Activated CD4-positive, CD25-positive, alpha-beta regulatory T cell treated with anti-CD3 and anti-CD28 coated beads, Interleukin-2, amount 50 U/mL, for 16 hours (primary cell): ENCODE measurements at places on chromosomes 16 and 17.

DNA sequence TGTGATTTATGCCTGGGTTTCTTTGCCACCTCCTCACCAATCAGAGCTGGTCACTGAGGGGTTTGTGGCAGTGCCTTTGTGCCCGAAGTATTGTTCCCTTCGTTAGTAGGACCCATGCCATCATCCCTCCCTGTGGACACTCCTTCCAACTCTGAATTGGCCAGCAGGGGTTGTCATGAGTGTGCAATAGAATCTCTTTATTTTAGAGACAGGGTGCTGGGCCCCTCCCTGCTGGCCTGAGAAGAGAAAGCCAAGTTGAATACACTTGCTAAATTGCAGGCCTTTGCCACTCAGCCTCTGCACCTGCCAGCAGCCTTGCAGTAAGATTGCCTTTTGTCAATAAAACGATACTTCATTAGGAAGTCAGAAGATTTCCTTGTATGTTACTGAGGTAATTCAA is 40.7 kb upstream of the SLC12A3 start:
- DNase-seq = no peak

- no peak for DNase-seq
These were observed 35.3 kb downstream of the HIC1 start for GRCh38 chr17:2090210-2090641.

GRCh38 chr16:25176136-25176535 is 40.6 kb upstream of the AQP8 start:
- DNase-seq = no peak

- DNase-seq = peak; percentile 26
These were observed 60.4 kb downstream of the NOG start for GRCh38 chr17:56653877-56654276.

- no peak for DNase-seq
These were observed 3.8 kb downstream of the SULT1A2 start for GRCh38 chr16:28592979-28593553.

GRCh38 chr16:65967376-65967775 is 399.1 kb upstream of the CDH5 start:
- DNase-seq = no peak

- no peak for DNase-seq
These were observed 5.6 kb upstream of the CXCL16 start for GRCh38 chr17:4744999-4745969.

- DNase-seq = no peak
These were observed at the start of gene CCL11 for GRCh38 chr17:34285286-34285792. Gene CCL11 (plus strand): TSS chr17:34285742. CDS start chr17:34285809, 67 bp downstream.

DNA sequence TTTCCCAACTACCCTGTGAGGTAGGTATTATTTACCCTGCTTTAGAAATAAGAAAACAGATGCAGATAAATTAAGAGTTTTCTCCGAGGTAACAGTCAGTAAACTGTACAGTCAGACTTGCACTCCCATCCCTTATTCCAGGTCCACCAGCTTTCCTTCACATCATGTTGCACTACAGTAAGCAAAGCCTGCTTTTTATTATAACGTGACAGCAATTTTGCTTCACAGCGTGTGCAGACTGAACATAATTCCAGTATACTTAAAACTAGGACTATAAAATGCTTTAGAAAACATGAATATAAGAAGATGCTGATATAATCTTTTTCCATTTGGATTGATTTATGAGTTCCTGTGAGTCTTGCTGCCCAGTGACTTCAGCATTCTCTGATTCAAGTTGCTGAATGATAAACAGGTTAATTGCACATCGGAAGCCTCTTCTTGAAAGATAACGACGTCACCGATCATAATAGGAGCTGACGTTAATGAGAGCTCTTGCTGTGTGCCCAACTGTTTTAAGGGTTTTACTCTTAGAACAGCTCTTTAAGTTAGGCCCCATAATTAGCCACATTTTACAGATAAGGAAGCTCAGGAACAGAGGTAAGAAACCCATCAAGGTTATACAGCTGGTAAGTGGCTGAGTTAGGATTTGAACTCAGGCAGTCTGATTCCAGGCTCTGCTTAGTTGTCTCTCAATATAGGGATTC is 1.4 kb downstream of the LIG3 start:
- no peak for DNase-seq

- DNase-seq = no peak
These were observed 1265.1 kb downstream of the CDH8 start for GRCh38 chr16:60771138-60771537.

- DNase-seq = no peak
These were observed 3.4 kb downstream of the SGCA start for GRCh38 chr17:50169121-50169764.

- DNase-seq = no peak
These were observed 46.9 kb upstream of the DLX4 start for GRCh38 chr17:49922095-49922494.

DNA sequence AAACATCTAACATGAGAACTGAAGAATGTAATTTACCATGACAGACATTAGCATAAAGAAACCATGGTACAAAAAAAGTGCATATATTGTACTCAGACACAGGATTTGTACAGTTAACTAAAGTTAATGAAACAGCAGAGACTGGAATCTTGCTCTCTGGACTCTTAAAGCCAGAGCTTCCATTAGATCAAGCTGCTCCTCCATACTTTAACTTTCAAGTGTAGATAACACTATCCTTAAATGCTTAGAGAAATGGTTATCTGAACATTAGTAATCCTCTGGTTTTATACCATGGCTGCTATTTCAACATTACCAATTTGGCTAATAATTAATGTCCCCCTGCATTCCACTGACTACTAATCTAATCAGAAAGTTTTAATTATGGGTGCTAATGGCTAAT is 3.1 kb downstream of the NUDT21 start:
- no peak for DNase-seq

DNA sequence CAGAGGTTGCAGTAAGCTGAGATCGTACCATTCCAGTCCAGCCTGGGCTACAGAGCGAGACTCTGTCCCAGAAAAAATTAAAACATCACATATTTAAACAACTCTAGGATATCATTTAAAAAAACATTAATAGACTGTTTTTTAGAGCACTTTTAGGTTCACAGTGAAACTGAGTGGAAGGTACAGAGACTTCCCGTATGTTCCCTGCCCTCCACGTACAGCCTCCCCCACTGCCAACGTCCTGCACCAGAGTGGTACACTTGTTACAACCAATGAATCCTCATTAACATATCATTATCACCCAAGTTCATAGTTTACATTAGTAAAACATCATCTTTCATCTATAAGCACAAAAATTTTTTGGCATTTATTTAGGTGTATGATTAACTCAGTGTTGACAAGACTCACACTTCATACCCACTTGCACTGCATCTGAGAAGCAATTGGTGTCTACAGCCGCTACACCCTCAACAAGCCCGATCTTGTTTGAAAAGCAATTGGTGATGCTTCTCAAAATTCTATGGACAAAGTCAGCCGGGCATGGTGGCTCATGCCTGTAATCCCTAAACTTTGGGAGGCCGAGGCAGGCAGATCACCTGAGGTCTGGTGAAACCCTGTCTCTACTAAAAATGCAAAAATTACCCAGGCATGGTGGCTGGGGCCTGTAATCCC is 39.9 kb upstream of the STH start:
- no peak for DNase-seq

- no peak for DNase-seq
These were observed 43.1 kb downstream of the ARSG start for GRCh38 chr17:68334393-68334792.

- DNase-seq = peak; percentile 31
These were observed 986 bp downstream of the HAPSTR1 start for GRCh38 chr16:9092282-9092977.

DNA sequence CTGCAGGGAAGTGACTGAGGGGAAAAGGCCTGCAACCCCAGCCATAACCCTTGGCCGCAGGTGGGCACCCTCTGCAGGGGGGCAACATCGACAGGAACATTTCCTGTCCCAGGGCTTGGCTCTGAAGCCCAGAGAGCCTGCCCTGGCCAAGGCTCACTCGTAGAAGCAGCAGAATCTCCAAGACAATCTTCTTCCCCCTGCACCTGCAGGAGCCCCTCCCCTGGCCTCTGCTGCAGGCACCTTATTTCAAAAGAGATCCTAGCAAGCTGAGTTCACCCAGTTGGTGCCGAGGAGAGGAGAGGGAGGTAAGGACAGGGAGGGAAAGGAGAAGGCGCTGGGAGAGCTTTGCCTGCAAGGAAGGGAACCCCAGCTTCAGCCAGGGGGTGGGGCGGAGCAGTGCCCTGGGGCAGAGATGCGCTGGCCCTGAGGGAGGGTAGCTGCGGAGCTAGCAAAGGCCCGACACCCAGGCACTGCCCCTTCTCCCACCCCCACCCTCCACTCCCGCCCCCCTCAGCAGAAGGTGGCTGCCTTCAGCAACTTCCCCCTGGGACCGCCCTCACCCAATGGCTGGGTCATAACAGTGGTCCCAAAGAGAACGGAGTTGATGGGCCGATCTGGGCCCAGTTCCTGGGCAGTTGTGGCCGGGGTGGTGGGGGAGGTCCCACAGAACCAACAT is 104.3 kb upstream of the TNRC6C start:
- no peak for DNase-seq

DNA sequence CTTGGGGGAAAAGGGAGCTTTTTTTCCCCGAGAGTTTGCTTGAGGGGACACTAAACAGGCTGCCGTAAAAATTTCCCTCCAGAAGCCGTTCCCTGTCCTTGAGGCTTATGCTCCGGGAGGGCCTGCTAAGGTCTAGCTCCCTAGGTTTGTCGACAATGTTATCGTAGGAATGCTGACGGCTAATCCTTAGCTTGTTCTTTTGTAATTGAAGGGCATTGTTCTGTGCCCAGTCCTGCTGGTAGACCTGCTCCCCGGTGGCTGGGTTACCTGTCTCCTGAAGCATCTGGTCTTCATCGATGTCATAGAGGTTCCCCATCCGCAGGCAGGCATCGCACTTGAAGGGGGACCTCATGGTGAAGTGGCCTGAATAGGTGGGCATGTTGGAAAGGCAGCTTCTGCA is 418.7 kb downstream of the GRIN2A start:
- no peak for DNase-seq

DNA sequence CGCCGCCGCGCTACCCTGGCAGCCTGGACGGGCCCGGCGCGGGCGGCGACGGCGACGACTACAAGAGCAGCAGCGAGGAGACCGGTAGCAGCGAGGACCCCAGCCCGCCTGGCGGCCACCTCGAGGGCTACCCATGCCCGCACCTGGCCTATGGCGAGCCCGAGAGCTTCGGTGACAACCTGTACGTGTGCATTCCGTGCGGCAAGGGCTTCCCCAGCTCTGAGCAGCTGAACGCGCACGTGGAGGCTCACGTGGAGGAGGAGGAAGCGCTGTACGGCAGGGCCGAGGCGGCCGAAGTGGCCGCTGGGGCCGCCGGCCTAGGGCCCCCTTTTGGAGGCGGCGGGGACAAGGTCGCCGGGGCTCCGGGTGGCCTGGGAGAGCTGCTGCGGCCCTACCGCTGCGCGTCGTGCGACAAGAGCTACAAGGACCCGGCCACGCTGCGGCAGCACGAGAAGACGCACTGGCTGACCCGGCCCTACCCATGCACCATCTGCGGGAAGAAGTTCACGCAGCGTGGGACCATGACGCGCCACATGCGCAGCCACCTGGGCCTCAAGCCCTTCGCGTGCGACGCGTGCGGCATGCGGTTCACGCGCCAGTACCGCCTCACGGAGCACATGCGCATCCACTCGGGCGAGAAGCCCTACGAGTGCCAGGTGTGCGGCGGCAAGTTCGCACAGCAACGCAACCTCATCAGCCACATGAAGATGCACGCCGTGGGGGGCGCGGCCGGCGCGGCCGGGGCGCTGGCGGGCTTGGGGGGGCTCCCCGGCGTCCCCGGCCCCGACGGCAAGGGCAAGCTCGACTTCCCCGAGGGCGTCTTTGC is 3.1 kb downstream of the HIC1 start:
- DNase-seq = no peak

GRCh38 chr17:58468944-58469343 is 19.3 kb downstream of the HSF5 start:
- DNase-seq = no peak

GRCh38 chr17:50565402-50566350 is 5.2 kb downstream of the CACNA1G start:
- no peak for DNase-seq

DNA sequence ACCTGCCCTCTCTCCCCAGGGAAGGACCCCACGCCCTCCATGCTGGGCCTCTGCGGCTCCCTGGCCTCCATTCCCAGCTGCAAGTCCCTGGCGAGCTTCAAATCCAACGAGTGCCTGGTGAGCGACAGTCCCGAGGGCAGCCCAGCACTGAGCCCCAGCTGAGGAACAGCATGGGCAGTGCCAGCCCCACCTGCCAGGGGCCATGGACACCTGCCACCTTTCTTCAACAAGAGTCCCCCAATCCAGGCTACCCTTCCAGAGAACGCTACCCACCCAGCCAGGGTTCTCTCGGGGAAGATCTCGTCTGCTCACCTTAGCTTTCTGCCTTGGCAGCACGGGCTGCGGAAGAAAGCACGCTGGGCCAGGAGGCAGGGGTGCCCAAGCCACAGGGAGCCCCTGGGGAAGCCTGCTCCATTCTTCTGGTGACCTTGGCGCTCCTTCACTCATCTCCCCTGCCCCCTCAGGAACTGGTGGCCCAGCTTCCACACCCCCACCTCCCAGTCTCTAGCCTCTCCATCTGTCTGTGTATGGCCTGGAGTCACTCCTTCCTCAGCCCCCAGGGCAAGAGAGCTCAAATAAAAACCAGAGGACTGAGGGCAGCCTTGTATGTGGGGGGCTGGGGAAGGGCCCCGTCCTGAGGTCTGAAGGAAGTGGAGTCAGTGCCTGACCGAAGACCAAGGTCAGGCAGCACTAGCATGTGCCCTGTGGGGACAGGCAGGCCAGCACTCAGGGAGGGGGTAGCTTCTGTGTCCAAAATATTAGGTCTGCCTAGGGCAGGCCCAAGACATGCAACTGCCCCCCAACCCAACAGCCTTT is 6.3 kb downstream of the SLC25A39 start:
- no peak for DNase-seq
